ENCODE measurements at places on chromosomes 5 and 9. TPM values are rescaled to one million over a fixed set of nuclear protein-coding genes. Genes with fewer than 3 reads are reported as not detected.

DNA sequence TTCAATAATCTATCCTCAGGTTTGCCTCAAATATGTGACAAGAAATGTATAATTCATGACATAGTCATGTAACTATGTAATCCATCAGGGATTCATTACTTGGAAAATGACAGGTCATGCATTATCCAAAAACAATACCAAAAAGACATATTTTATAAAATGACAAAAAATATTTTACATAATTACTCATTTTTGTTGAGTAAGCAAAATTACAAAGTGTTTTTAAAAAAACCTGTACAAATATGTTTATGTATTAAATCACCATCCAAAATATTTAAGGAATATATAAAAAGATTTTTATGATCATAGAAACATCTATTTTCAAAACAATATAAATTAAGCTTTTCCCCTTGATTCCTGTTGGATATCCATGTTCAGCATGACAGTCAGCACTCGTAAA lies 36.7 kb upstream of the ITGA2 start:
- no peak for DNase-seq

GRCh38 chr5:6608016-6608415 lies 24.8 kb downstream of the NSUN2 start:
- no peak for DNase-seq

DNA sequence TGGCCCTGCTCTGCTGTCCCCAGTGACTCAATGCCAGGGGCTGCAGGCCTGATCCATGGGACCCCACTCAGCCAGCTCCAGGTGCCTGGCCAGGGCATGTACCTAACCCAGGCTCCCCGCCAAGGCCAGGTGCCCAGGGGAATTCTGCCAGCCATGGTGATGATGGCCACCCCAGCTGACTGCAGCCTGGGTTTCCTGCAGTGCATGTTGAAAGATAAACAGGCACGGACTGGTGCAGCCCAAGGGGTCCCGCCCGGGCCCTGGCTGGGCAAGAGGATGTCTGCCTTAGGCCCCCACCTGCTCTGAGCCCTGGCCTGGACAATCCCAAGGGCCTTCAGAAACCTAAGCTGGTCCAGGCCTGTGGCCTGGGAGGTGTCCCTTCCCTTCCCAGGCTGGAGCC lies 1.2 kb downstream of the ABCA2 start:
- DNase-seq: no peak

- no peak for DNase-seq
Observed at GRCh38 chr5:83404182-83404716, 67.3 kb upstream of the VCAN start.

- DNase-seq: no peak
Observed at GRCh38 chr9:129944506-129945116, 98.4 kb downstream of the FNBP1 start.

GRCh38 chr9:93612796-93613154 lies 36.4 kb downstream of the PHF2 start:
- no peak for DNase-seq

DNA sequence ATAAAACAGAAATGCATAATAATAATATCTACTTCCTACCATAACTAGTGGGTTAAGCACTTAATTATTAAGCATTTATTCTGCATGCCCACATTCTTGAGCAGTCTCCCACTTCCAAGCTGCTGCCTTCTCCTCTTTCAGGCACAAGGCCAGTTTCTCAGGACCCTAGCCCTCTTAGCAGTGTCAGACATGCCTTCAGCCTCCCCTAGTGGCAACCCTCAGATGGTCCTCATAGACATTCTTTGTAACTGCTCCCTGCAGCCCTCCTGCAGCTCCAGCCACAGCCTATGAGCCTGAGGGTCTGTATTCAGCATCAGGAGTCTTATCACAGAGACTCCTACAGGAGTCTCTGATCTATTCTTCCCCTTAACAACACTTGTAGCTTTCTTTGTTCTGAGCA lies 3.9 kb downstream of the IL9 start:
- DNase-seq: no peak

DNA sequence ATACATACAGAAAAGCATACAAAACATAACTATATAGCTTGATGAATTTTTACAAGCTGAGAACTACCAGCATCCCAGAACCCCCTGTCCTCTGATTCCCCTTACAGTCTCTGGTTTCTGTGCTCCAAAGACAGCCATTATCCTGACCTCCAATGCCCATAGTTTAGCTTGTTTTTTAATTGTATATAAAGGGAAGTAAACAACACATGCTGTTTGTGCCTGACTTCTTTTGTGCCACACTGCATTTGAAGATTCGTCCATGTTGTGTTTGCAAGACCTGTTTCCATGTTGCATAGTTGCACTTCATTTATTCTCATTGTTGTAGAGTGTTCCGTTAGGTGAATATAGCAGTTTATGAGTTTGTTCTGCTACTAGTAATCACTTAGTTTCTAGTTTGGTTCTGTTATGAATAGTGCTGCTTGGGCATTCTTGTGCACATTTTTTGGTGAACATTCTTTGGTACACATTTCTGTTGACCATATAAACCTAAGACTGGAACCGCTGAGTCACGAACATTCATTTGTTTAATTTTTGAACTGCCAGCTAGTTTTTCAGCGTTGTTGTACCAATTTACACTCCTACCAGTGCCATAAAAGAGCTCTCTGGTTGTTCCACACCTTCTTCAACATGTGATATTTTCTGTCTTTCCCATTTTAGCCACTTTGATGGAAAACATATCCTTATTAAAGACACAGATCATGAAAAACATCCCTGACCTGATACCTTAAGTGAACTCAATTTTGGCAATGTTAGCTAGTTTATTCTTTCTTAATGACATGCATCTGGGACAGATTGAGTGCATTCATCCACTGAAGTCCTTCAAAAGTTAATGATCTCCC lies 78.1 kb upstream of the ANXA1 start:
- no peak for DNase-seq

DNA sequence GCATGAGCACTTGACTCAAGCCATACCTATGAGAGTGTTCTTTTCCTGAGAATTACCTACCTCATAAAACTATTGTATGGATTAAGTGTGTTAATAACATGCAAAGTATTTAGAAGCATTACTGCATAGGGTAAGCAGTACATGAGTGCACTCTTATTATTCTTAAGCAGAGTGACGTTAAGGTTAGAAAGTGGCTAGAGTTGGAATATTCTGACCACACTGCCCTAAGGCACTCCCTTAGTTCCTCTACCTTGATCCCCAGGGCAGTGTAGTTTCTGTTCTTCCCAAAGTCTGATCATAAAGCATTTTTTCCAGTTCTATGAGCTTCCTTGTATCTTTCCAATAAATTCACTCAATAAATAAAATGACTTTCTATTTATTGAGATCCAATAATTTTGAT lies 189.2 kb downstream of the PCSK1 start:
- DNase-seq: no peak

GRCh38 chr9:84993105-84993504 lies 323.6 kb downstream of the NTRK2 start:
- DNase-seq: no peak

DNA sequence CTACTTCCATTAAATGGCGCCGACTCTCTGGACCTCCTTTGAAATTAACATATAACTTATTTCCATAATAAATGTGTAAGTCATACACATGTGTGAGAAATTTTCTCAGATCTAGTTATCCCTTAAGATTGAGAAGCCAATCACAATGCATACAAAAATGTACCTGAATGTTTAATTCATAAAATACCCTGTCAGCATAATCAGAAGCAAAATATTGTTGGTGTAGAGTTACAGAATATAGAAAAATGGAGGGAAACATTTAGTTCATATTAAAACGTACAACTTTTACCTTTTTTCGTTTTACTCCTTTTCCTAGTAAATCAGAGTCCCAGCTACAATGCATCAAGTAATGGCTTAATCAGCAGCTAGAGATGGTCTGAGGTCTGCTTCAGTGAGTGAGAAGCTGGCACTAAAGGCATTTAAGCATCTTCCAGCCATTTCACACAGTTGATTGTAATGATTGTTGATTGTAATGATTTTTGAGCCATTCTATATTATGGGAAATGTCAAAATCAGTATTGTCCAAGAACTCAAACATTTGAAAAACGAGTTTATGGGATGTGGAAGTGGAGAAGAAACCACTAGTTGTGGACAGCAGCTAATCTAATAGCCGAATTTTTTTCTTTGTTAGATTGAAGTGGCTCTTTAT lies 81.8 kb downstream of the ANXA1 start:
- no peak for DNase-seq

The CTXN3 gene
- total RNA-seq: not detected

The TLE1 gene
- total RNA-seq: 19.2 TPM

The SRP19 gene
- 22.8 TPM for total RNA-seq

The SLC34A1 gene
- total RNA-seq: not detected

The ORM2 gene
- 3.9 TPM for total RNA-seq

The OTULINL gene
- total RNA-seq: 104 TPM

All from upper lobe of right lung (tissue), 1 donor.